SJSA1 (cell line): ENCODE measurements at places on chromosomes 1 and 21.

DNA sequence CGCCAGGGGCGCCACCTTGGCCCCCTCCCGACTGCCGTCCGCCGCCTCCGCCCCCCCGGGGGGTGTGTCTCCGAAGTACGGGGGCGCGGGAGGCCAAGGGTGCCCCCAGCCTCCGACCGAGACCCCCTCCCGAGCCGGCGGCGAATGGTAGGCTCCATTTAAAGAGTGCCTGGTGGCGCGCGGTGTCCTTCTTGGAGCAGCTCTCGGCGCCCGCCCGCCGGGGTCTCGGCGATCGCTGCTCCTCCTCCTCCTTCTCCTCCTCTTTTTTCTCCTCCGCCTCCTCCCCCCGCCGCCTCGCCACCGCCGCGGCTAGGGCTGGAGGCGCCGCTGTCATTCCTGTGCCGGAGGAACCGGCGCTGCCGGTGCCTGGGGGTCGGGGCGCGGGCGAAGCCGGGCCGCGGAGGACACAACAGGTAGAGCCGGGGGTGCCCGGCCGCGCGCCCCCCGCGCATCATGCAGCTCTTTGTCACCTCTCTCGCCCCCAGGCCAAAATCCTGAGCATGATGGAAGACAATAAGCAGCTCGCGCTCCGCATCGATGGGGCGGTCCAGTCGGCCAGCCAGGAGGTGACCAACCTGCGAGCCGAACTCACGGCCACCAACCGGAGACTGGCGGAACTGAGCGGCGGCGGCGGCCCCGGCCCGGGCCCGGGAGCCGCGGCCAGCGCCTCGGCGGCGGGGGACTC, at the start of gene KAZN:
Gene KAZN, plus strand, starts transcription at position 188 of the 685 bp plus-strand sequence.
- DNase-seq: no peak

GRCh38 chr1:54850069-54850730, 36.8 kb downstream of the DHCR24 start:
- DNase-seq: peak; percentile 6

GRCh38 chr1:88060112-88060673, 623.9 kb upstream of the PKN2 start:
- DNase-seq: no peak

DNA sequence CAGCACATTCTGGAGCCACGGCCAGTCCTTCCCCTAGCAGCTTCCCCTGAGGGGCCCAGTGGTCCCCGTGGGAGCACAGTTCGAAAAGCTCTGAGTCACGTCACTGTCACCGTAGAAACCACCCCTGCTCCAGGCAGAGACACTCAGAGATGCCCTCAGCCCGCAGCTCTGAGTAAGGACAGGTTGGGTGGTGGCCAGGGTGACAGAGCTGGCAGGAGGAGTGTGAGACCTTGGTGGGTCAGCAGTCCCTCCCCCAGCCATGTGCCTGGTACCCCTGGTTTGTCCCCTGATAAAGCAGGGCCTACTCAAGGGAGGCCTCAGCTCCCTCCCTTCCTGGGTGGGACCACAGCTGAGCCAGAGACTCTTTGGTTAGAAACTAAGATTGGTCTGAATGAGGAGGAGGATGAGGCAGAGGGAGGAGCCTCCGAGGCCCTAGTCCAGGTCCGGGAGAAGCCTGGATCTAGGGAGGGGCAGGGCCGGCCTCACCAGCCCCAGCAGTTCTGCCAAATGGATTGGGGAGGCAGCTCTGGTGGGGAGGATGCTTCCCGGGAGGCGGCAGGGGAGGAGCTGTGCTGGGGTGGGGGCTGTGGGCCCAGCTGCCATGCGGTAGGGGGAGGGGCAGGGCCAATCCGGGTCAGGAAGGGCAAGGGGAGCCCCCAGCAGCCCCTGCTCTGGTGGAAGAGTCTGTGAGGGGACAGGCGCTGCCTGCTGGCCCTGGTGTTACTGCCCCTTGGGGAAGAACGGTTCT, 55.2 kb downstream of the SLC9A1 start:
- DNase-seq: peak; percentile 64

DNA sequence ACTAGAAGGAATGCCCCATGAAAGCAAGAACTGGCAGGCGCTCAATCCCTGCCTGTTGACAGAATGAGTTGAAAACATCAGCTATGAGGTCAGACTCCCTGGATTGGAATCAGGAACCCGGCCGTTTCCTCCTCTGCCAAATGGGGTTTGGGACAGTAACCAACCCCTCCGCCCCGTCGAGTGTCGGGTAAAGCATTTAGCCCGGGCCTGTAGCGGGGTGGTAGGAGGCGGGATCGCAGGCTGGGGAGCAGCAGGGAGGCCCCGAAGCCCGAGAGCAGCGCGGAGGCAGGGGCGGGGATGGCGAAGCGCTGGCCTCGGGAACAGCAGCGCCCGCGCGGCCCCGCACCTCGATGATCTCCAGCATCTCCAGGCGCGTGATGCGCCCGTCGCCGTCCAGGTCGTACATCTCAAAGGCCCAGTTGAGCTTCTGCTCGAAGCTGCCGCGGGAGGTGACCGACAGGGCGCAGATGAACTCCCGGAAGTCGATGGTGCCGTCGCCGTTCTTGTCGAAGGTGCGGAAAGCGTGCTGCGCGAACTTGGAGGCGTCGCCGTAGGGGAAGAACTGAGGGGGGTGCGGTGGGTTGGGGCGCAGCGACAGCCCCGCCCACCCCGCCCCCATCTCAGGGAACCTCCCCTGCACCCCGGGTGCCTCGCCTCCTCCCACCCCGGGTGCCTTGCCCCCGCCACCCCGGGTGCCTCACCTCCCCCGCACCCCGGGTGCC, 7.5 kb downstream of the HPCAL4 start:
- DNase-seq: no peak

GRCh38 chr1:228283476-228284147, 75.8 kb downstream of the OBSCN start:
- no peak for DNase-seq

DNA sequence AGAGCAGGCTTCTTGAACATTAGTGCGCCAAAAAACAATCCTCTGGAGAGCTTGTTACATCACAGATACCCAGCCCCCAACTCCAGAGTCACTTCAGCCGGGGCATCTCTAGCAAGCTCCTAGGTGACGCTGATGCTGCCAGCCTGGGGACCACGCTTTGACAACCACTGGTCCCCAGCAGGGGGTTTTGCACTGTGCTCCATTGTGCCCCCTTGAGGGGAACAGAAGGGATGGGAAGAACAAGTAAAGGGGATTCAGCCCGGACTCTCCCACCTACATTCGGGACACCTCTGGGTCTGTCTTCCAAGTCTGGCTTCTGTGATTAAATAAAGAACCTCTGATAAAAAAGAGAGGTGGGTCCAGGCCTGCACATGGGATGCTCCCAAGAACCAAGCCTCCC, 60.4 kb downstream of the ATP5PO start:
- no peak for DNase-seq

DNA sequence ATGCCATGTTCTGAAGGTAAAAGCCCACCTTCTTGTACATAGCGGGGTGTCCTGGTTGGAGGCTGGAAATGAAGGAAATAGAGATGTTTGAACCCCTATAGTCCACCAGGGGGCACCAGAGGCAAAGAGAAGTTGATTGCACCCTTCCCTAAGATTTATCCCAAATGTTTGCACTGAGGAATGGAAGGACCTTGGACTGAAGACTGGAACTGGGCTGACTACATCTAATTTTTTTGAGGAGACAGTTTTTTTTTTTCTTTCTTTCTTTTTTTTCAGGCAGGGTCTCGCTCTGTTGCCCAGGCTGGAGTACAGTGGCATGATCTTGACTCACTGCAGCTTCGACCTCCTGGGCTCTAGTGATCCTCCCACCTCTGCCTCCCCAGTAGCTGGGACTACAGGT, 55.3 kb upstream of the EIF4G3 start:
- DNase-seq: no peak

DNA sequence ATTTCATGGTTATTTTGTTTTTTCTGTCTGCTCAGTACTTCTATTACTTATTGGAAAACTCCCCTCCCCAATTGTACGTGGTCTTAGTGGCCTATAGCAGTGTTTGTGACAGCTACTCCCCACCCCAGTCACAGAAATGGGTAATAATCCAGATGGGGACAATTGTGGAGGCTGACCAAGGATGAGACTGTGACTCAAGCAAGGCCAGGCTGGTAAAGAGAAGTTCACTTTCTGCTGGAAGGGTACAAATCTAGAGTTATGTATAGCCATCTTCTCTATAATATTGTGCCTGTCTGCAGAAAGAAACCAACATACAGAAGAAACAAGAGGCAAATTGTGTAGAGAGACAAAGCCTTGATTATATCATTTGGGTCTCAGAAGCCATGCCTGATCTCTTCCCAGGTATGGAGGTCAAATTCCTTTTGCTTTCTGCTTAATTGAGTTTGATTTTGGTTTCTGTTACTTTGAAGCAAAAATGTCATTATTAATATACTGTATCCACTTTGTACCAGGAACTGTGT, 270.4 kb downstream of the HLX start:
- no peak for DNase-seq

DNA sequence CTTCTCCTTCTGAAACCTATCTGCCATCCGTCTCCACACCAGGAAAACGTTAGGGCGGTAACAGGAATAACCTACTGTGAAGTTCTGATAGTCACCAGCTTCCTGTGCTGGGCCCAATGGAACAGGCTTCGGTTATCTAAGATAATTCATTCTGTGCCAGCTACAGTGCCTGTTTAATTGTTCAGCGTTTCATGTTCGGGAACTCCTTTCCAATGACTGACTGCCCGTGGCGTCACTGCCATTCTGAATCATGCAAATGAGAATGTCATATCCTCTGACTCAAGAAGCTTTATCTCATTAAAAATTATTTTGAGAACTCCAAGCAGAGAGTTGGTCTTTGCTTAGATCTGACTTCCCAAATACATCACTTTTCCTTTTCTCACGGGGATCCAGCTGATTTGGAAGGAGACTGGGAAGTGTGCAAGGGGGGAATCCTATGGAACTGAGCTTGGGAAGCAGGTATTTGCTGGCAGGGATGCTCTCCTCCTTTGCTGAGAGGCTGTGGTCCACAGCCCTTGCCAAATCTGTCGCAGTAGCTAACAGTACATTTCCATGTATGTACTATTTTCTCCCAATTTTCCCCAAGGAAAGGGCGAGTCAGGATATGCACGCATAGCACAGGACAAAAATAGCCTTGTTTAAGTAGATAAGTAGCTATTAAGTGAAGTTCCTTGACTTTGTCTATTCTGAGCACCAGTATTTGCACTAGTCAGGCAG, 358.7 kb downstream of the LTN1 start:
- peak; percentile 60 for DNase-seq

- DNase-seq: no peak
These were observed 342.2 kb downstream of the OMA1 start for GRCh38 chr1:58204284-58204683.

DNA sequence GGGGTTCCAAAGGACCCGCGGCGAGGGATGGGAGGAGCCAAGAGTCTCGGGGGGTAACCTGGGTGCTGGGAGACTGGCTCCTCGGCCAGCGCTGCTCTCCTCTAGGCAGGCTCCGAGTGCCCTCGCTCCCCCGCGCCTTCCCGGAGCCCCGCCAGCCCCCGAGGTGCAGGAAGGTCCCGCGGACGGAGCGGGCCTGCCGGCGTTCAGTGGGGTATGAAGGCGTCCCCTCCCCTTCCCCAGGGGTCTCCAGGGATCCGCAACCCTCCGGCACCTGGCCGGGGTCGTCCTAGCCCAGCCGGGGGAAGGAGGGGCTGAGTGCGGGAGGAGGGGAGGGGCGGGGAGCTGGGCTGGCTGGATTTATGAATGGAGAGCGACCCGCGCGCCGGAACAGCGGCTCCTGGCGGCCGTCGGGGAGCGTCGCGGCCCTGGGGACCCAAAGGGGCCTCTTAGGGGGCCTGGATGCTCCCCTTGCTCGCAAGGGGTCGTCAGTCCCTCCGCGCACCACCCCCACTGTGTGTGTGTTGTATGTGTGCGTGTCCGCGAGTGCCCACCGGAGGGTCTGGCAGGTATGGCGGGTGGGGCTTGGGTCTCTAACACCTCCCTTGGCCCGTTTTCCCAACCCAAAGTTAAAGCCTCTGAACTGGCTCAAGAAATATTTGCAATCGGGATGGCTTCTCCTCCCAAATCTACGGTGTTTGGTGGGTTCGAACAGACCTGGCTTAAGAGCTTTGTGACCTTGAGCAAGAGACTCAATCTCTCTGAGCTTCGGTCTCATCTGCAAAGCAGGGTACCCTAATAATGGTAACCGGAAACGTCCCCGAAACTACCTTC, 642 bp downstream of the HCRTR1 start:
- peak; percentile 34 for DNase-seq

GRCh38 chr1:2023187-2023586, 4.0 kb downstream of the GABRD start:
- DNase-seq: no peak

DNA sequence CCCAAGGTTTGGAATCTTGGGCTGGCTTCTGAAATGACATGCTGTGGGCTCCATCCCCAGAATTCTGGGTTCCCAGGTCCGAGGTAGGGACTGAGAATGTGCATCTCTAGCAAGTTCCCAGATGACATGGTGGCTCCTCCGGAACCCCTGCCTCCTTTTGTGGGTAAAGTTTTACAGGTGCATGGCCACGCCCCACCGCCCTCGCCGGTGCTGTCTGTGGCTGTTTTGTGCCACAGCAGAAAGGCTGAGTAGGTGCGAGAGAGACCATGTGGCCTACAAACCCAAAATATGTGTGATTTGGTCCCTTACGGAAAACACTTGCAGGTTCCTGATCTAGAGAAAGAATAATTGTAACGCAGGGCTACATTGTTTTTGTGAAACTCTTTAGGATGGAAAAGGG, 30.9 kb downstream of the SKI start:
- no peak for DNase-seq

DNA sequence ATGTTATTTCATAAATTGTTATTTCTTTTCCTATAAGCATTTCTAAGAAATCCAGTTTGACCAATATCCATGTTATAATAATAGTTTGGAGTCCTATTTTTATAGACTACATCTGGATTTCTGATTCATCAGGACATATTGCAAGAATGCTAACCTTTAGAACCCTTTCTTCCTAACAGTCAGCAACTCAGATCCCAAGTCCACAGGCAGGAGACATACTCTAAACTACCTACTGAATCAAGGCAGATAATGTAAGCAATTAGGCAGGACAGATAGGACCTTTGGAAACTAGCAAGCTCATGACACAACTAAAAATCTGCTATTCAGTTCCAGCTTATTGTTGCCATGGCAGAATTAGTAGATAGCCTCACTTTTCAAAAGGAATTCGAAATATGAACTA, 104.1 kb downstream of the DENND1B start:
- DNase-seq: no peak

GRCh38 chr1:228180271-228180958, 14.8 kb downstream of the IBA57 start:
- DNase-seq: no peak

GRCh38 chr1:15259622-15260007, 12.6 kb downstream of the FHAD1 start:
- DNase-seq: no peak

DNA sequence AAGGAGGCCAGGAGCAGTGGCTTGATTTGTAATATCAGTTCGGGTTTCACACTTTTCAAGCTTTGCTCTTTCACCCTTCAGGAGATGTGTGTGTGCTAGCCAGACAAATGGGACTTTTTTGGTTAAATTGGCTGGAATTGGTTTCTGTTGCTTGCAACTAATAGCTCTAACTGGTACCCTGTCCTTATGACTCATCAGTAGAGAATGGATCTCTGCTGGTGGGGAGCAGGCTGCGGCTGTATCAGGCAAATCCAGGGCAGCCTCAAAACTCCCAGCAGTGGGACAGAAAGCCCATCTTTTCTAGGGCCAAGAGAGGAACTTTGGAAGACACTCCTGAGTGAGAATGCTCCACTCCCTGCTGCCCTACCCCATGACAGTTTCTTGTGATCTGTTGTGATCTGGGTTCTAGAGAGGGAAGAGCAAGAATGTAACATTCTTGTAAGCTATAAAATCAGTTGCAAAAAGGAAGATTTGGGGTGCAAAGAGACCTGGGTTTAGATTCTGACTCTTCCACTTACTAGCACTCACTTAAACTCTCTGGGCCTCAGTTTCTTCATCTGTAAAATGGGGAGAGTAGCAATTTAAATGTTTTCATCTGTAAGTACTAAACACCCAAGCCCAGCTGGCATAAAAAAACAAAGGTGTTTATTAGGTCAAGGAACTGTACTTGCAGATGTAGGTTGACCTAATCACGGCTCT, 257.0 kb upstream of the TMEM51 start:
- peak; percentile 11 for DNase-seq
